ENCODE measurements at places on chromosomes 2 and 18.

- DNase-seq: no peak
Measured at GRCh38 chr2:177394594-177394973, 2.0 kb downstream of the AGPS start.

DNA sequence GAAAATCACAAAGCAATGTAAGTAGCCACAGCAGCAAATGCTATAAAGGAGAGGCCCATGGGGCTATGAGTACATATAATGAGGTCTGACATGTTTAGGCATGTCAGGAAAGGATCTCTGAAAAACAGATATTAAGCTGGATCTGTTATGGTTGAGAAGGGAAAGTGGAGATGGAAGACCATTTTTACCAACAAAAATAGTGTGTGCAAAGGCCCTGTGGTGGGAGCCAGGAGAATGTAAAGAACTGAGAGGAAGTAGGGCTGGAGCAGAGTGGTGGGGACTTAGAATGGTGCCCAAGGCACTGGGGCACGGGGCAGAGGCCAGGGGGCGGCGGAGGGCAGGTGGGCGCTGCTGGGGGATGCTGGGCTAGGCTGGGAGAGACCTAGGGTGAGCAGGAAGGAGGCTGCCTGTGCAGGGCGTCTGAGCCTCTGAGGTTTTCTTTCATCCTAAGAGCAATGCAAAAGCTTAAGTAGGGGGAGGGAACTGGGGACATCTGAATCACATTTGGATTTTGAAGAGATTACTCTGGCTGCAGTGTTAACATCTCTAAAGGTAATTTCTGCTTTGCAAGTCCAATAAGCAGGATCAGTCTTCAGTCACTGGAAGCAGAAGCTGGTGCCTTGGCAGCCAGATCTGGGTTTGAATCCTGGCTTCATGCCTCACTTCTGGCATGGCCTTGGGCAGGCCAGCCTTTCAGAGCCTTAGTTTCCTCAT is 4.9 kb upstream of the AGFG1 start:
- DNase-seq: no peak

DNA sequence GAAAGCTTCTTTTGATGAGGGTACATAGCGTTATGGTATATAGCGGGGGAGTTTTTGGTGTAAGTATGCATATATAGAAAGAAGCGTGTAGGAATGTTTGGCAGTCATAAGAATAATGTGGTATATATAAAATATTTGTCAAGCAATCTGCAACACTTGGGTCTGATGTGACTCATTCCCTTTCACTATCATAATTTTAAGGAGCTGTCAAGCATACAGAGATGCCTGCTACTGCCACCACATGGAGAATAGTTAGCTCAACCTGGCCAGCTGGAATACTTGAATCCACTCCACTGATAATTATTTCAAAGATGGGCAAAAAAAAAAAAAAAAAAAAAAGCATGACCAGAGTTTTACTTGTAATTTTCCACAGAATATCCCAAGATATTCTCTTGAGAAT is 559.8 kb upstream of the REG3G start:
- no peak for DNase-seq

- DNase-seq: peak; percentile 14
Measured at GRCh38 chr2:46574457-46575355, 95.3 kb downstream of the TMEM247 start.

DNA sequence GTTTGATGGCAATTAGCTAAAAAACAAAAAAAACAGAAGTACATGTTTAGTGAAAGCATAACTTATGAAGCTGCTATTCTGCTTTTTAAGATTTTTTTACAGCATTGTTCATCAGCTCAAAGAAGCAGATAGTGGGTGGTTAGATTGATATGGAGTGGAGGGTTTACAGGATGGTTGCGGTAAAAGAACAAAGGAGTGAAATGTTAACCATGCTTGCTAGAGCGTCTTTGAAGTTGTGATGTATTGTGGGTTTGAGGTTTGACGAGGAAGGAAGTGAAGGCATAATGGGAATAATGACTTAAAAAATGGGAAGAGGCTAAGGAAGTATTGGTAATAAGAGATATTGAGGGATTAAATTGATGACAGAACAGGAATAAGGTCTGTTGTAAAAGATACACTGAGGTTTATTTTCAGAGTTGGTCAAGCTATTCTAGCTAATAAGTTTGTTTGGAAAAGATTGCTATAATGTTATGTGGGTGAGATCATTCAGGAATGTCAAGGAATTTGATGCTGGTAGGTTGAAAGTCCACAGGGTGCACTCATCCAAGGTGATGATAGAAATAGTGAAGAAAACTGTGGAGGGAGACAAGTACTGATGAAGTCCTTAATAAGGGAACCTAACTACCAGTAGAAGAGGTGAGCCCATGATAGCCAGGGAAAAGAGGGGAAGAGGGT is 14.6 kb downstream of the SPOPL start:
- DNase-seq: peak; percentile 45

All from GM23248 (cell line).